ENCODE measurements at places on chromosomes 16 and 17.

- no peak for DNase-seq
Measured at GRCh38 chr16:75919664-75920063, 193.4 kb upstream of the CPHXL start.

DNA sequence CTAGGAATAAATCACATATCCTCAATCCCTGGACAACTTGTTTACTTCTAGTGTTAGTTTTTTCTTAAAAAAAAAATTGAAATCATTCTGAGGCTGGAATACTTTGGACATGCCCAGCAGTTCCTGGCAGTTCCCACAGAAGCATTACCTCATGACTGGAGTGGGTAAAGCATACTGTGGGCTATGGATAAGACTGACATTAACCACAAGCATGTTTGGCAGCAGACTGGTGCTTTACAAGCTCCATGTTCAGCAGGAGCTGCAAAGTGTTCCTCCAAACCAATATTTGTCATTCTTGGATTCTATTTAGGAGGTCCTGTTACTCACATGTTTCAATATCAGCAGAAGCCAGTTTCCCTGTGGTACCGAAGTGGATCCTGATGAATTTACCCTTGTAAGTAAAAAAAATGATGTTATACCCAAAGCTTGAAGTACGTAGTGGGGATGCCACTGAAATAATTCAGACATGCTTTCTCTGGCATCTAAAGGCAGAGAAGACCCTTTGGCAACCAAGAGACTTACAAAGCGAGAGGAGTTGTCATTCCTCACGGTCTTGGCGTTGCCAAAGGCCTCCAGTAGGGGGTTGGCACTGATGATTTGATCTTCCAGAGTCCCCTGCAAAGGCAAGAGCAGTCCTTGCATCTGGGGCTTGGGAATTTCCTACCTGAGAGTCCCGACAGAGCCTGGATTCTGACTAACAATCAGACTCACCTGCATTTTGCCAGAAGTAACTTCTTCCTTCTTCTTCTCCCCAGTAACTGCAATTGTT is 4.9 kb downstream of the MYH1 start:
- DNase-seq = no peak

DNA sequence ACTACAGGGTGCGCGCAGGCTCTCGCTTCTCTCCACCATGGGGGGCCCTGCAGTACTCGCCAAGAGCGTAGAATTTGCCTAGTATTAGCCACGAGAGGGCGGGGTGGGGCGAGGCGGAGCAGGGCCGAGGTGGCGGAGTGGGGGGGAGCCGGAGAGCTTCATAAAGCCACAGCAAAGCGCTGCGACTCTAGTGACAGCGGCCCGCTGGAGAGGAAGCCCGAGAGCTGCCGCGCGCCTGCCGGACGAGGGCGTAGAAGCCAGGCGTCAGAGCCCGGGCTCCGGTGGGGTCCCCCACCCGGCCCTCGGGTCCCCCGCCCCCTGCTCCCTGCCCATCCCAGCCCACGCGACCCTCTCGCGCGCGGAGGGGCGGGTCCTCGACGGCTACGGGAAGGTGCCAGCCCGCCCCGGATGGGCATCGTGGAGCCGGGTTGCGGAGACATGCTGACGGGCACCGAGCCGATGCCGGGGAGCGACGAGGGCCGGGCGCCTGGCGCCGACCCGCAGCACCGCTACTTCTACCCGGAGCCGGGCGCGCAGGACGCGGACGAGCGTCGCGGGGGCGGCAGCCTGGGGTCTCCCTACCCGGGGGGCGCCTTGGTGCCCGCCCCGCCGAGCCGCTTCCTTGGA is at the start of gene TBX21:
Gene TBX21 (plus strand): TSS at position 190 of the 627 bp plus-strand sequence. CDS start 219 bp downstream, at position 409.
- peak; percentile 79 for DNase-seq

GRCh38 chr16:1026057-1026783 is 44.6 kb downstream of the SOX8 start:
- no peak for DNase-seq

GRCh38 chr16:30485818-30486436 is 13.4 kb downstream of the ITGAL start:
- no peak for DNase-seq

DNA sequence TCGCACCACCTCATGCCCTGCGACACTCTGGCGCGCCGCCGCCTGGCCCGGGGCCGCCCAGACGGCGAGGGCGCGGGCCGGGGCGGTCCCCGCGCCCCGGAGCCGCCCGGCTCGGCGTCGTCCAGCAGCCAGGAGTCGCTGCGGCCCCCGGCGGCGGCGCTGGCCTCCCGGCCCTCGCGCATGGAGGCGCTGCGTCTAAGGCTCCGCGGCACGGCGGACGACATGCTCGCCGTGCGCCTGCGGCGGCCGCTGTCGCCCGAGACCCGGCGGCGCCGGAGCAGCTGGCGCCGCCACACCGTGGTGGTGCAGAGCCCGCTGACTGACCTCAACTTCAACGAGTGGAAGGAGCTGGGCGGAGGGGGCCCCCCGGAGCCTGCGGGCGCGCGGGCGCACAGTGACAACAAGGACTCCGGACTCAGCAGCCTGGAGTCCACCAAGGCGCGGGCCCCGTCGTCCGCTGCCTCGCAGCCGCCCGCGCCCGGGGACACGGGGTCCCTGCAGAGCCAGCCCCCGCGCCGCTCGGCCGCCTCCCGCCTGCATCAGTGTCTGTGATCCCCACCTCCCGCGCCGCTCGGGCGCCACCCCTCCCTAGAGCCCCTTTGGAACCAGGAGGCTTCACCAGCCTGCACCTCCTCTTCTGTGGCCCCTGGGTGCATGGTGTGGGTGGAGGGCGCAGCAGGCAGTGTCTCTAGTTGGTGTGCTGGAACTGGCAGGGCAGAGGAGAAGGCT is 82.3 kb downstream of the ARHGAP23 start:
- DNase-seq = no peak

- no peak for DNase-seq
Measured at GRCh38 chr17:8698162-8698971, 46.3 kb downstream of the CCDC42 start.

All from activated B cell treated with CpG ODN at 0.5 μM for 24 hours (primary cell).